Activated naive CD4-positive, alpha-beta T cell treated with anti-CD3 and anti-CD28 coated beads for 36 hours (primary cell): ENCODE measurements at places on chromosomes 7 and 10. TPM values are rescaled to one million over a fixed set of nuclear protein-coding genes. Genes with fewer than 3 reads are reported as not detected.
A peak's percentile ranks its signal among the peaks of the same experiment; 100 is the strongest.

SFRP4 gene
- not detected for total RNA-seq

TMEM270 gene
- total RNA-seq: not detected

CARD11 gene
- 105 TPM for total RNA-seq

H2BK1 gene
- total RNA-seq: not detected

ACTL6B gene
- total RNA-seq: not detected

C10orf71 gene
- not detected for total RNA-seq

RARRES2 gene
- total RNA-seq: not detected

ENO4 gene
- total RNA-seq: not detected

- peak; percentile 6 for DNase-seq
Observed at GRCh38 chr7:26681819-26682418, 182.5 kb downstream of the SKAP2 start.

DNA sequence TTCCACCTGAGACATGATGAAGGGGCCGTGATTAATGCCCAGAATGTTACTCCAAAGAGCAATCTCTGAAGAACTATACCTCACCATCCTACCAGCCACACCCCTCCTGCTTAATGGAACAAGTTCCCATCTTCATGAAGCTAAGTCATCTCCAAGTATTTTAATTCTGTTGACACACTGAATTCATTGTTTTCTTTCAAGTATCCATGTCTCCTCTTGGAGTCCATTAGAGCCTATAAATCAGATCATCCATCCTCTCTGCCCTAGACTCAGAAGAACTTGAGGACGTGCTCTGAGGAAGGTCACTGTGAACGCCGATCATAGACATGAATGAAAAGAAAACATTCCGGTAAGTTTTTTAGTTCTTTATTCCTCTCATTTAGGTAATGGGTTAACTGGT lies 126.8 kb downstream of the RSU1 start:
- no peak for DNase-seq

- no peak for DNase-seq
Observed at GRCh38 chr10:77163670-77164348, 473.8 kb downstream of the KCNMA1 start.

GRCh38 chr7:41164440-41164839 lies 538.5 kb downstream of the INHBA start:
- DNase-seq: no peak

GRCh38 chr10:94320285-94320914 lies 42.3 kb downstream of the NOC3L start:
- peak; percentile 79 for DNase-seq

DNA sequence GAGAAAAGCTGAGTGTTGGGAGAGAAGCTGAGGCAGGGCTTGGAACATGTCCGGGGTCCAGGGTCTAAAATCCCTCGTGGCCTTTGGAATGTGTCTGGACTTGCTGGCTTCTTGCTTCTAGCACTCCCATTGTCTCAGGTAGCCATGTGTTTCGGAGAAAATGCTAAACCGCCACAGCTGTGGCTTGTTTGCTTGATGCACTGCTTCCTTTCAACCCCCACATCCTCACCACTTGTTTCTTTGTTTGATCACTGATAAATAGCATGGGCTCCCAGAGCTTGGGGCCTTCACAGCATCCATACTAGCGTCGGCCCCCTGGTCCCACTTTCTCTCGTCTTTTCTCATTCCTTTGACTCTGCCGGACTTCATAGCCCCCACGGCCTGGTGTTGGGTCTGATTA lies 102.7 kb downstream of the ANKRD26 start:
- no peak for DNase-seq

DNA sequence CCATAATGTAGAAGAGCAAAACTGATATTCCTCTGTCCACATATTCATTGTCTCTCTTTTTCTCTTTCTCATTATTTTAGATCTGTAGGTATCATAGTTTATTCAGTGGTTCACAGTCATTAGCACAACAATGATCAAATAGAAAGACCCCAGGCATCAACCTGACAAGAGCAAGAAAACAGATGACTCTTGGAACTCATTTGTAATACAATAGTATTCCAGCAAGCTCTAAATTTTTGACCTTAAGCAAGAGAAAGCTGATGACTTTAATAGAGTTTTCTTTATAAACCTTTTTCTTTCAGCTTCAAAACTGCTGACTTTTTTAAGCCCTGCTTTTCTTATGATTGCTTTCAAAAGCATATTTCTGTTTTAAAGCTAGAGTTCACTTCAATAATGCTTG lies 507.5 kb upstream of the SORCS1 start:
- no peak for DNase-seq

DNA sequence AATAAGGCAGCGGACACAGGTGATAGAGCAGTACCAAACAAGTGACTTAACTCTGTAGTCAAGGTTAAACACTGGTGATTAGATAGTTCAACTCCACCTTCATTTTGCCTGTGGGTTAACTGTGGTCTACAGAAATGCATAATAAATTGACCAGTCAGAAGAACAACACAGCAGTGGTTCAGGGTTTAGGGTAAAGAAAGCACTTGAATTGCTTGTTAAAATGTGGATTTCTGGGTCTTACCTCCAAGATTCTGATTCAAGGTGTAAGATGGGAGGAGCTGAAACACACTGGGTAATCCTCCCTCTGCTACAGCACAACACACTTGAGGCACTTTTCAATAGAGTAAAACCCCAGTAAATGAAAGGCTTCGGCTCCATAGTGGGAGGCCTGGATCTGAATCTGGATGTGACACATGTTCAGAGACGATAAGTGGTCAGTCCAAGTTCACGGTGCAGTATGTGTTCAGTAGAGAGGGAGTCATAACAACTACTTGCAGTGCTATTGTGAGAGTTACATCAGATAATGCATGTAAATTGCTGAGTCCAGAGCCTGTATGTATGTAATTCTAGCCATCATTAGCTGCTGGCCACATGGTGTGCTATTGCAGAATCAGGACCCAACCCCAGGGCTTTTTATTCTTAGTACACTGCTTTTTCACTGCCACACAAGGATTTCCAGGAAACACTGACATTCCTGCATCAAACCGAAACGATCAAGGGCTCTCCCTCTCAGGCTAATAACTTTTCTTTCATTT lies 141.7 kb downstream of the SORCS1 start:
- DNase-seq: no peak

DNA sequence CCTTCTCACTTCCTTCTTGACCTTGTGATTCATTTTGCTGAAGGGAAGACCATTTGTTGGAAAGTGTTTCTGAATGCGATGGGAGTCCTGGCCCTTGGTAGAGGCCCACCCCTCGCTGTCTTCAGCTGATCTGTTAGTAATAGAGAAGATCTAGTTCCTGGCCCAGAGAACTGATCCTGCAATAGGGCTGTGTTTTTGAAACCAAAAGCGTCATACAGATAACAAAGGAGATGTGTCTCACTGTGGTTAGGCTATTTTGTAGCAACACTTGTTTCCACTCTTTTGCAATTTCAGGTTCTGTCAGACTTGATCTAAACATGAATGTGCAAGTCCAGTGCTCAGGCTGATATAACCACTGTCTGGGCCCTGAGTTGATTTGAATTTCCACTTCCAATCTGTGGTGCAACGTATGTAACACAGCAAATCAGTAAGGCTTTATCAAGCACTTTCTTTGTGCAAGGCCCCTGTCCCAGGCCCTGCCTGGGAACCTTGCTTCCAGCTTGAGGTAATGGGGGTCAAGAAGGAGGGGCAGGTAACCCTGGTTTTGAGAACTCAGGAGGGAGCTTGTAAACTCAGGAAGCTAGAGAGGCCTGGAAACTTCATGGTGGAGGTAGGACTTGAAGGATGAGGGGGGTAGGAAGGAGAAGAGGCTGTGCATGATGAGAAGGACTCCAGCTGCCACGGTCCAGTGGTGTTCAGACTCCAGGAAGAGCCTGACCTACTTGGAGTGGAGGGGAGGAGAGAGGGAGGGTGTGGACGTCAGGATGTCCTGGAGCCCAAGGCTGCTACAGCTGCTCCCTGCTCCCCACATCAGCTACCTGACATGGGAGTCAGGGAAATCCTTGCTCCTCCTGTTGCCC lies 42.2 kb upstream of the SRGN start:
- peak; percentile 60 for DNase-seq

- no peak for DNase-seq
Observed at GRCh38 chr10:121183707-121184106, 332.5 kb downstream of the WDR11 start.

DNA sequence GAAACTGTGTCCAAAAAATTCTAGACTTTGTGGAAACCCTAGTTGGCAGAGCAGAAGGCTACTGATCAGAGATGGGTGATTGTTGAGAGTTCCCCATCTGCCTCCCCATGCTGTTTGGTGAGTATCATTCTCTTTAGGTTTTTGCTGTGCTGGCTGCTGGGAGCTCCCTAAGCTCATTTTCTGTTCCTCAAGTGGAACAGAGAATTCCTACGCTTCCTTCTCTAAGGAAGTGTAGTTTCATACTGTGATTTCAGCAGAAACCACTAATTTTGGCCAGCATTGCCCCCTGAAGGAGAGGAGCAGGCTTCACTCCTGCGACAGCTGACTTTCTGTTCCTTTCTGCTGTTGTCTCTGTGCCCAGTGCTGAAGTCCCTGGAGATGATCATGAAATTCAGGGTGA lies 355.3 kb upstream of the NPVF start:
- DNase-seq: no peak

GRCh38 chr10:11530806-11531205 lies 80.6 kb downstream of the USP6NL start:
- no peak for DNase-seq

DNA sequence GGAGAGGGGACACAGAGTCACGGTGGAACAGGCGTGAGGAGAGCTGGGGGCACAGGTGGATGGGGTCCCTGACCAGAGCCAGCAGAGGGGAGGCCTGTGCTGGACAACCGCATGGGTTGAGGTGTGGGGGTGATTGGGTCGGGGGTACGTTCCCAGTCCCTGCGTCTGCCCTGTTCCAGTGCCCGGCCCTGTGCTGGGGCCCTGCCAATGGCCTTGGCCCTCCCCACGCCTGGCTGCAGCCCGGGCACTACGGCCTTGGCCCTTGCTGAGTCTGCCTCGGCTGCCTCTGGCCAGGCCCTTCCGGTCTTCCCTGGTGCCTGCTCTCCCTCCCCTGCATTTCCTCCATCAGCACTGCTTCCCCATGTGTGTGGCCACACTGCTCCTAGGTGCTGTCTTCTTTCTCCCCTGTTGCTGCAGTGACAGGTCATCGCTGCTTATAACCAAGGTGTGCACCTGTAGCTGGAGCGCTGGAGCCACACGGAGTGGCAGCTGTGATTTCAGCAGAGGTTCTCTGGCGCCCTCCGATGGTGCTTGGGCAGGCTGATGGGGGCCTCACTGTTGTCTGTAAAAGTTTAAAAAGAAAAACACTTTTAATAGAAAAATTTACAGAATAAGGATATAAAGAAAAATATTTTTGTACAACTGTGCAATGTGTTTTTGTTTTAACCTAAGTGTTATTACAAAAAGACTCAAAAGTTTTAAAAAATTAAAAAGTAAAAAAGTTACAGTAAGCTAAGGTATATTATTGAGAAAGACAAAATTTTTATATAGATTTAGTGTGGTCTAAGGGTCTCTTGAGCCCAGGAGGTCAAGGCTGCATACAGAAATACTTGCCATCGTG lies 45.2 kb upstream of the BHLHA15 start:
- DNase-seq: peak; percentile 76

- DNase-seq: no peak
Observed at GRCh38 chr10:129594811-129595210, 127.8 kb downstream of the MGMT start.

DNA sequence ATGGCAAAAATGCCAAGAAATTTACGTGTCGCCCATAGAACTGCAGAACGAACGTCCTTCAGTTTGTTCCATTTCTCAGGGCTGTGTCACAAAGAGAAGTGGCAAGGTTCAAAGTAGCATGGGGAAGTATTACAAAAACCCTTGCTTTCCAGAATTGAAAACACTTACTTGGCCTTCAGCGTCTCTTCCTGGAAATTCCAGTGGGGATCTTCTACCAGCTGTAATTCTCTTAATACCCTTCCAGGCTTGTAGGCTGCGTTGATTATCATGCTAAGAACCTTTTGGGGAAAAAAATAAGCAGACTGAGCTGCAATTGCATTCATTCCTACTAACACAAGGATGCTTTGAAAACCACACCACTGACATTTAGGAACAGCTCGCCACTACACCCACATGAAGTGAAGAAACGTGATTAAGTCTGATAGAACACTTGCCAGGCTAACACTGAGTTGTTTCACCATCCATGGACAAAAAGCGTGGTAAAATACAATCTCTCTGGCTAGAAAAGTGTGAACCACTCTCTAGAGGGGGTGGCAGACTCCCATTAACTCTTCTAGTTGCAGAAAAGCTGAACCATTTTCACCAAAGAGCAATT lies 222.3 kb downstream of the SFMBT2 start:
- no peak for DNase-seq

DNA sequence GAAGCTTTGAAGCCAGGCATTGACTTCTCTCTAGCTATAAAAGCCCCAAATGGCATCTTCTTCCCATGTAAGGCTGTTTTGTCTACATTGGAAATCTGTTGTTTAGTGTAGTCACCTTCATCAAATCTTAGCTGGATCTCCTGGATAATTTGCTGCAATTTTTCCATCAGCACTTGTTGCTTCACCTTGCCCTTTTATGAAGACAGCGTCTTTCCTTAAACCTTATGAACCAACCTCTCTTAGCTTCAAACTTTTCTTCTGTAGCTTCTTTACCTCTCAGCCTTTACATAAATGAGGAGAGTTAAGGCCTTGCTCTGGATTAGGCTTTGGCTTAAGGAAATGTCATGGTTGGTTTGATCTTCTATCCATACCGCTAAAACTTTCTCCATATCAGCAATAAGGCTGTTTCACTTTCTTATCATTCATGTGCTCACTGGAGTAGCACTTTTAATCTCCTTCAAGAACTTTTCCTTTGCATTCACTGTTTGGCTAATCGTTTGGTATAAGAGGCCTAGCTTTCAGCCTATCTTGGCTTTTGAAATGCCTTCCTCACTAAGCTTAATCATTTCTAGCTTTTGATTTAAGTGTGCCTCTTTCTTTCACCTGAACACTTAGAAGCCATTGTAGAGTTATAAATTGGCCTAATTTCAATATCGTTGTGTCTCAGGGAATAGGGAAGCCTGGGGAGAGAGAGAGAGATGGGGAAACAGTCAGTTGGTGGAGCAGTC lies 803.2 kb downstream of the LRMDA start:
- DNase-seq: no peak

DNA sequence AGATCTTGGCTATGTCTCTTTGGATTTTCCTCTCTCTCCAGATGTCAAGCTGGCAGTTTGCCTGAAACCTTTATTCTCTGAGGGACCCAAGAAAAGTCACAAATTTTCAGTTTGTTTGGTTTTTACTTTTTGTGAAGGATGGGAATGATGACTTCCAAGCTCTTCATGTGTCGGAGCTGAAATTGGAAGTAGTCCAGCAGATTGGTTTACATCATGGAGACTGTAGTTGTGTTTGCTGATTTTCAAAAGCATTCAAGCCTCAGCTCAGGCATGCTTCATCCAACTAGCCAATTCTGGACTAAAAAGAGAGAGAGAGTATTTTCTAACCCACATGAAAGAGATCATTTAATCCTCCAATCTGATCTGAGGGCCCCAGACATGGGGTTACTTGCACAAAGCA lies 326.2 kb upstream of the AUTS2 start:
- DNase-seq: no peak

DNA sequence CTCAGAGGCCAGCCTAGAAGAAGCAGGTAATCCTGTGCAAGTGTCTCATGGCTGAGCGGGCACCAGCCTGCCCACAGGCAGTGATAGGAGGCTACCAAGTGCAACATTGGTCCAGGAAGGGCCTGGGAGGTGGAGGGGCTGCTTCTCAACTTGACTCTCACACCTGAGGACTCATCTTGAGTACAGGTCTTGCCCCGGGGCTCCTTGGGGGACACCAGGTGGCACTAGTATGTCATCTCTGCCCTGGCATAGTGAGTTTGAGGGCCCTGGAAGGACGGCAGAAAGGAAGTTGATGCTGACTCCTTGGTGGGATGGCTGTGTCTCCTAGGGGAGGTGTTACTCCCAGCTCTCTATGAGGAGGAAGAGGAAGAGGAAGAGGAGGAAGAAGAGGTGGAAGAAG lies 2.3 kb downstream of the CCDC136 start:
- DNase-seq: peak; percentile 56
